ENCODE measurements at places on chromosomes 13 and 19. TPM values are rescaled to one million over a fixed set of nuclear protein-coding genes. Genes with fewer than 3 reads are reported as not detected.

Gene NANOS3
- 3.3 TPM for total RNA-seq

Gene HIPK4
- 0.18 TPM for total RNA-seq

Gene STAP2
- total RNA-seq = not detected

Gene ZNF613
- 1.3 TPM for total RNA-seq

Gene TTC9B
- total RNA-seq = 0.29 TPM
